Stimulated activated CD8-positive, alpha-beta memory T cell treated with anti-CD3 and anti-CD28 coated beads, Interleukin-4, amount 100 ng/mL, for 48 hours (primary cell): ENCODE measurements at places on chromosomes 6 and 20.

DNA sequence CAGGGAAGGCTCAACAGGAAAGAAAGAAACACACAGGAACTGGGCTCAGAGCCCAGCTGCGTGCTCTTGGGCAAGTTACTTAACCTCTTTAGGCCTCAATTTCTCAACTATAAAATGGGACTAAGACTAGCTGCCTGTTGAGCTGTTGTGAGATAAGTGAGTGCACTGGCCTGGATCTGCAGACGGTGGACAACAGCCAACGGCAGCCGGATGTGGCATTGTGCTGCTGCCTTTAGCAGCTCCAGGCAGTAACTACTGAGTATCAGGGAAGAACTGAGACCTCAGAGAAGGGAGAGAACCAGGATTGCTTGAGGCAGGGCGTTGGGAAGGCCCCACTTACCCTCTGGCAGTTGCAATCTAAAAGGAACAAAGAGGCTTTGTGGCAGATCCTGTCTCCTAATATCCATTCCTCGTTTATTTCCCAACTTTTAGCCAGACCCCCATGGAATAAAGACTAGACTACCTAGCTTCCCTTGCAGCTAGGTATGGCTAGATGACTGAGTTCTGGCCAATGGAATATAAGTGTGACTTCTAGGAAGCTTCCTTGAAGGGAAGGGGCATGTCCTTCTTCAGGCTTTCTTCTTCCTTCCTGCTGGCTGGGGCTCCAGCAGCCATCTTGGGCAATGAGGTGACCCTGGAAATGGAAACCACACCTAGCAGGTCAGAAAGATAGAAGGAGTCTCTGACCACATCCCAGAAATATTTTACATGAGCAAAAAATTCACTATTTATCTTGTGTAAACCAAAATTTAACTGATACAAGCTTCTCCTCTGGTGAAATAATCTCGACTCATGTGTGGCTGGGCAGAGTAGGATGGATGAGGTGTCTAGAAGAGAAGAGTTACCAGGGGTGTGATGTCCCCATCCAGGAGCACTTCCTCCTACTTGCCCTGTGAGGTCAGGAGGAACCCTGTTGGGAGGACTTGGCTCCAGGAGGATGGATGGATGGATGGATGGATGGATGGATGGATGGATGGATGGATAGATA lies 67.6 kb downstream of the MRPL14 start:
- DNase-seq = no peak

- DNase-seq = no peak
Measured at GRCh38 chr6:100464903-100465700, at the start of gene SIM1. Gene SIM1 (minus strand): TSS chr6:100464921. CDS start chr6:100463468, 1,453 bp downstream.

- no peak for DNase-seq
Measured at GRCh38 chr6:149881860-149882259, 16.1 kb downstream of the RAET1E start.

- no peak for DNase-seq
Measured at GRCh38 chr6:33213166-33213988, 5.1 kb downstream of the RING1 start.

- DNase-seq = no peak
Measured at GRCh38 chr20:1684872-1685271, 27.3 kb upstream of the SIRPG start.

- DNase-seq = no peak
Measured at GRCh38 chr6:139547122-139547776, 172.8 kb upstream of the CITED2 start.

- DNase-seq = no peak
Measured at GRCh38 chr6:31305703-31306219, 33.9 kb upstream of the HLA-C start.

GRCh38 chr20:1503564-1504227 lies 12.5 kb upstream of the SIRPB2 start:
- peak; percentile 78 for DNase-seq

- DNase-seq = no peak
Measured at GRCh38 chr20:46905364-46906125, 10.9 kb downstream of the EYA2 start.

GRCh38 chr20:31707994-31708735 lies 14.5 kb downstream of the BCL2L1 start:
- no peak for DNase-seq
